ENCODE measurements at places on chromosomes 2 and 18.

DNA sequence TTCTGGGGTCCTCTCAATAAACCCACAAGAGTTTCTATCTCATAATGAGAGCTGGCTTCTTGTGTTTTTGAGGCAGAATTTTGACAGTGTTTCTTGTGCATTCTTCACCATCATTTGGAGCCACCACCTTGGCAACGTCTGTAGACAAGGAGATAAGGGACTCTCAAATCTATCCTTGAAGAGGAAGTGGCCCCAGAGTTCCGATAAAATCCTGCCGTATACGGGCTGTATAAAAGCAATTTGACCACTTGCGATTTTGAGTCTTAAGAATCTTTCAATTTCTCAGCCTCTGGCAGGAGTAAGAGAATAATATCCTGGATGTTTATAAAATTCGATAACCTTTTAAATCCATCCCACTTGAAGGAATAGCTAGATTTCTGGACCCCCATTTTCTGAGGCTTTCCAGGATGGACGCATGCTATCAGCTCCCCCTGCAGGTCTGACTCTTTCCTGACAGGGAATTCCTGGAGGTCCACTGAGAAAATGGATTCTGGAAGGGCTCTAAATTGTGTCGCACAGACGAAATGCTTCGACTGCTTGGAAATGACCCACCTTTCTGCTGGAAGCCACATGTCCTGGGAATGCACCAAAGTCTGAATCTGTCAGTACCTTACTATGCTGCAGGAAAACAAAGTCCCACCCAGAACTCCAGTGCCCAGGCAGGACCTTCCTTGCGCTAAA, 54.1 kb downstream of the E2F6 start:
- no peak for DNase-seq

DNA sequence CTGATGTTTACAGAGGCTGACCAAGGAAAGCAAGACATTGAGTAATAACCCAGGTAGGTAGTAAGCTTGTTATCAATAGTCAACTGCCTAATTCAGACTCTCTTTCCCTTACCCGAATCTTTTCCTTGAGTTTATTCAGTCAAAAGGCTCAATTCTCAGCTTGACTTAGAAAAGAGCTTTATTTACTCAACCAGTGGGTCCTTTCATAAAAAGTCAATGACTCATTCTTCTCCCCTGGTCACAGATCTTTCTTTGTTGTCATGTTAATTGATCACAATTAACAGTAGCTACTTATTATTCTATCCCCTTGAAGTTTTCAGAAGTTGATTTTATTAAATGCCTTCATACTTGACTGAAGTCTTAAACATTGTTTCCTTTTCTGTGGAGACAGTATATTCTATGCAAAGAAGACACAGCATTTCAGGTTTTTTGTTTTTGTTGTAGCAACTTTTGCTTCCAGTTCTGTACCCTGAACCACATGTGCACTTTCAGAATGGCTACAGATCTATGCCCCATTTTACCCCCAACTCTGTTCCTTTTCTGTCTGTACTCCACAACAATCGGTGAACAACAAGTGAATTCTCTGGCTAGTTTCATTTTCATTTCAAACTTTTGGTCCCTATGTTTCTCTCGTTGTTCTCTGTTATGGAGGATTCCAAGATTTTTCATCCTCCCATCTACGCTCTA, 428.3 kb downstream of the NCKAP5 start:
- peak; percentile 27 for DNase-seq

DNA sequence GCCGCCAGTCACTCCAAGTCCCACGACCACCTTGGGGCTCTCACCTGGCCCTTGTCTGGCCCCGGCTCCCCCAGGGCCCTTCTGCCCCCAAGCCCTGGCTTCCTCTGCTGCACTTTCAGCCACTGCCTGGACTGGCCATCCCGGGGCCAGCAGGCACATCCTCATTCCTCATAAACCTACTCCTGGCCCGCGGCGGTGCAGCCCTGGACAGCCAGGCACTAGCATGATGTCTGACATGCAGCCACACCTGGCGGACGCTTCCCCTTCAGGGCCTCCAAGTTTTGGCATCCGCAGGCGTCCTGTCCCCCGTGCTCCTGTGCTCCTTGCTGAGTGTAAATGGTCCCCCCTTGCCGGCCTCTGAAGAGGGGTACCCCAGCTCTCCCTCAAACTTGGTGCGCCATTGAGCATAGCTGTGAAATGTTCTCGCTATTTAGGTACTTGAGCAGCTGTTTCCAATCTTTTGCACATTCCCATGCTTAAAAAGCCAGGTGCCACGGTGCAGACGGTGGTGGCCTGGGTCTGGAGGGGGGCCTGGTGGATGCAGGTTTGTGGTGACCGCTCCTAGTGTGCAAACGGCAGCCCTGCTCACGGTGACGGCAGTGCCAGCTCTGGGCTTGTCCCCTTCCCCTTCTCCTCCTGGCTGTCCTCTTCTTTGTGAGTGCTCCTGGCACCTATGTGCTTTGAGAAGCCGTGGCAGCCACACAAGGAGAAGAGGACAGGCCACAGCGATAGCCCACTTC, 123.8 kb downstream of the MBP start:
- no peak for DNase-seq

DNA sequence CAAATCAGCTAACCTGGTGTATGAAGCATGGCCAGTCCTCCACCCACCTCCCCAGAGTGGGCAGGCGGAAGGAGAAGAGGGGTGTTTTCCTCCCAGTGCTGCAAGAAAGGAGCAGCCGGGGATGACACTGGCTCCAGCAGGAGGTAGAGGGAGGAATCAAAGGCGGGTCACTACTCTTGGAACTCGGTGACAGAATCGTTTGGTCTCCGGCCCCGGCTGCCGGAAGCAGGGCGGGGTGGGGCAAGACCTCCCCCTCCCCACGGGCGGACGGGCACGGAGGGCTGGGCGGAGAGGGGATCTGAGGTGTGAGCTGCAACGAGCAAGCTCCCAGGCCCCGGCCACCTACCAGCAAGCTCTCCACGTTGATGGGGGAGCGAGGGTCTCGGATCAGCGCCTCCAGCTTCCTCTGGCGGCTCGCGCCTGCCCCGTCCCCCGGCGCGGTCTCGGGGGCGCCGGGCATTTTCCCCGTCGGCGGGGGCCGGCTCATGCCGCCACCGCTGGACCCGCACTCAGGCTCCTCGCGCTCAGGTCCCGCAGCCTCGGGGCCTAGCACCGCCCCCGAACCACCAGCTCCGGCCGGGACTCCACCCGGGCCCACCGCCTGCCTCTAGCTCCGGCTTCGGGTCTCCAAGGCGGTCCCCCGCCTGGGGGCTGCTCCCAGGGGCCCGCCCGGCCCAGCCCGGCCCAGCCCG, 640 bp downstream of the ROCK2 start:
- no peak for DNase-seq
